ENCODE measurements at places on chromosomes 5 and 9.

DNA sequence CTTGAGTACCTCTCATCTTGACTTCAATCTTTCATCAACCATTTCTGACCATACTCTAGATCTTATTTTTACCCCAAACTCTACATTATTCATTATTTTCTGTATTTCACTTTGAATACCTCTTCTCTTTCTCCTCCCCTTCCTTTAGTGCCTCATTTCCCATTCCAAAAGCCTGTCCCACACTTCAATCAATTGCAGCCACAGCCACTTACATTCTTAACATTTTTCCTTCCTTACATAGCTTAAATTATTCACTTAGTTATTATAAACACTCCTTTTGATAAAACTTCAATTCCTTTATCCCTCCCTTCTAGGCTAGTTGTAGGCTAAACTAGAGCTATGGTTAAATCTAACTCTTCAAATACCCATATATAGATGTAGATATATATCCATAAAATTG lies 344.0 kb downstream of the PRR16 start:
- DNase-seq, result no peak

DNA sequence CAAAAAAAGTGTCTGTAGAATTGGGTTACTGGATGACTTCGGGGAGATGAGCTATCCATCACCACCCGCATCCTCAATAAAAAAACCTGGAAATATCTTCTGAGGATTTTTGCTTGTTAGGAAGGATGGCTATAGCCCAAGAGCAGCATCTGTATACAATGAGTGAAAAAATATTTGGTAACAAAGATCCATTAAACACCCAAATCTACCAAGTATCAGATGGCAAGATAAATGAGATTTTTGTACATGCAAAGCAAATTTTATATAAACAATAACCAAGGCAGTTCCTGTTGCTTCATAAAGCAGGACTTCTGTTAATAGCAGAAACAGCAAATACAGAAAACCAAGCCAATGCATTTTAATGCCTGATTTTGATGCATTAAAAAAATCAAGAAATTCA lies 166.6 kb downstream of the SLC28A3 start:
- no peak for DNase-seq

DNA sequence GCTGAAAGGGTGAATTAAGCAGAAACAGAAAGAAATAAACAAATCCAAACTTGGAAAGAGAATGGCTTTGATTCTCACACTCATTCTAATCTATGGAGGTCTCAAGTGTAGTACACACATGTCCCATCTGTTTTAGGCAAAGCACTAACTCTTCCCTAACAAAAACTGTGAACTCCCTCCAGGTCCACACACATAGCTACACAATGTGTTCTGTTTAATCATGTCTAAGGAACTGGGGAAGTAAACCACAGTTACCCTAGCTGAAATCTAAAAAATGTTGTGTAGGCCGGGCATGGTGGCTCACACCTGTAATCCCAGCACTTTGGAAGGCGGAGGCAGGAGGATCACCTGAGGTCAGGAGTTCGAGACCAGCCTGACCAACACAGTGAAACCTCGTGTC lies 118.7 kb upstream of the FST start:
- no peak for DNase-seq

GRCh38 chr5:132787076-132787475 lies 10.0 kb upstream of the SEPTIN8 start:
- no peak for DNase-seq

- no peak for DNase-seq
Measured at GRCh38 chr5:76041863-76042262, 41.3 kb upstream of the SV2C start.

- no peak for DNase-seq
Measured at GRCh38 chr5:171999877-172000276, 6.6 kb downstream of the FBXW11 start.

GRCh38 chr9:98010445-98010844 lies 27.3 kb downstream of the ANP32B start:
- DNase-seq, result no peak

GRCh38 chr9:133770076-133770777 lies 32.1 kb upstream of the SARDH start:
- no peak for DNase-seq

DNA sequence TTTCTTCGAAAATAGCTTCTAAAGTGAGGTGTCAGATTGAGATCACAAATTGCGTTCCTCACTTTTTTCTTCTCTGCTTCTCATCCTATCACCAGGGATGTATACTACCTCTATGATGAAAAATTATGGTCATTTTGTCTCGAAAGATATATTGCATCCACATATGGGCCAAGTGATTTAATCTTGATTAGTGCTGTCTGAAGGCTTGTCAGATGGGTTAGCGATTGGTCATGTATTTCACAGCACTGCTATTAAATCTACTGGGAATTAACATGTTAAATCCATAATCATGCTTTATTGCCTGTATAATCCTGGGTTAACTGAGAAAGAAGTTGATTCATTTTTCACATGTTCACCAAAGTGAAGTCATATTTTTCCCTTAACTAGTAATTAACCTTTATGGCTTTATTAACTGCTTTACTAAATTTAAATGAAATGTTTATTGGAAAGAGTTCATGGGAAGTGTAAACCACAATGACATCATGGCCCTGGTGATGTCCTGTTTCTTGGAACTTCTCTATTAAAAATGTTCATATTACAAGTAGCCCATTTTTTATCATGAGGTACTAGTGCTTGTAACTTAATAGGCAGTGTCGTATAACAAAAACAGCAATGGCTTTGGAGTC lies 193.3 kb downstream of the SMC2 start:
- DNase-seq, result no peak

DNA sequence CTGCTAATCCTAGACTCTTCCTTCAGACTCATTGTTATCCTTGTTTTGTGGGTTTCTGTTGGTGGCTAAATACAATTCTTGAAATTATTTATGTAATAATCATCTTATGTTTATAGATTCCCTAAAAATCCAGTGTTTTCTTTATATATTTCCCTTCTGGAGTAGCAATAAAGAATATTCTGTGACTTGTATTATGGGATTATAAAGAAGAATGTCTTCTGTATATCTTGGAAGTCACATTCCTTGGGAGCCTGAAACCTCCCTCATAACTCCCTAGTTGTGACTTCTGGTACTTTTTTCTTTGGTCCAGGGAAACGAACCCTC lies 356.1 kb downstream of the TMEM167A start:
- DNase-seq, result no peak

DNA sequence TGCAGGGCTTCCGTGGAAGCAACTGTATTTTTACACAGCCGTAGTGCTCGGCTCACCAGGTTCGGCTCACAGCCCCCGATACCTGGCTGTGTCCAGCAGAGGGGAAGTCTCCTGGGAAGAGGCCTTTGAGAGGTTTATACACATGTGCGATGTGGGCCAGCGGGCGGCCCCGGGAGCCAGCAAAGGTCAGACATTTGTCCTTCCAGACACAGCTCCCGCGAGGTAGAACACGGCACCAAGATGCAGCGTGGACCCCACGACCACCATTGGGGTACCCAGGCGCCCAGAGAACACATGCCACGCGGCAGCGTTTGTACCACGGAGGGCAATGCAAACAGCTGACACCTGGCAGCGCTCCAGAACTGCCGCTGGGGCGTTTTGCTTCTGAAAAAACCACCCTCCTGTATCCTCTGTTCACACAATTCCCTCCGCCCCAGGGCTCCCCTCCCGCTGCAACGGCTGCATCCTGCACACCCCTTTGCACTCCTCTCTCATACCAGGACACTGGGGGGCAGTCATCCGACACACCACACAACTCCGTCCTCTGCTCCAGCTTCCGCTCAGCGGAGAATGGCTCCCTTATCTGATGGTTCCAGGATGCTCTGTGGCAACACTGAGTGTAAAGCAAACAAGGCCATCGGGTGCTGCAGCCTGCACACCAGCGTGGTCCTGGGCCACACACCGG lies 235.3 kb downstream of the SYK start:
- DNase-seq, result peak; percentile 18

- no peak for DNase-seq
Measured at GRCh38 chr5:115542086-115542485, 2.5 kb downstream of the FEM1C start.

GRCh38 chr9:77968506-77968905 lies 63.1 kb downstream of the GNAQ start:
- no peak for DNase-seq

DNA sequence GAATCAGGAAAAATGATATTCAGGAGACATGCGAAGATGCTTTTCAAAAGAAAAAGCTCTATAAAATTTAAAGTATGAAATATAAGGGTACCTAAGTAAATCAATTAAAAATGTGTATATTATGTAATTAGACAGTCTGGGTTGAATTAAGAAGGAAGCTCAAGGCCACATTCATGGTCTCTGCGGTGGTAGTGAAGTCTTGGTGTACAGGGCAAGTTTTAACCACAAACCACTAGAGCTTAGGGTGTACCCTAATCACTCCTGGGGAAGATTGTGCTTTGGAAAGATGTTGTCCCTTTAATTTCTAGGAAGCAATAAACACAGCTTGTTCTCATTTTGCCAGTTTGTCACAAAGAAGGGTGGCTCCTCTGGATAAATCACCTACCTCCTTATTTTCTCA lies 287.2 kb upstream of the ZNF608 start:
- no peak for DNase-seq

DNA sequence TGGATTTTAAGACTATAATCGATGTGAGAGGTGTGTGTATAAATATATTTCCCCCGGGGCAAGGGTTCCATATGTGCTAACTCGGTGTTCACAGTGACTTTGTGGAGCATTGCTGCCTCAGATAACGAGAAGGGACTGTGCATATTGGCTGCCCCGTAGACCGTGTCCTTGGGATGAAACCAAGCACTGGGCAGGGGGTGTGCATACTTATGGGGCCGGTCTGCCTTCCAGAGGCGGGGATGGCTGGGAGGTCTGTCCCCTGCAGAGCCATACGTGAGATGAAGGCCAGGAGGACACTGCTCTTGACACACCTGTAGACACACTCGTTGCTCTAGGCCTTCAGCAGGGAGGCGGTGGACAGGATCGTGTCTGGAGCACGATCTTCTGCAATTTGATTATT lies 56.0 kb upstream of the ZNF354A start:
- no peak for DNase-seq

DNA sequence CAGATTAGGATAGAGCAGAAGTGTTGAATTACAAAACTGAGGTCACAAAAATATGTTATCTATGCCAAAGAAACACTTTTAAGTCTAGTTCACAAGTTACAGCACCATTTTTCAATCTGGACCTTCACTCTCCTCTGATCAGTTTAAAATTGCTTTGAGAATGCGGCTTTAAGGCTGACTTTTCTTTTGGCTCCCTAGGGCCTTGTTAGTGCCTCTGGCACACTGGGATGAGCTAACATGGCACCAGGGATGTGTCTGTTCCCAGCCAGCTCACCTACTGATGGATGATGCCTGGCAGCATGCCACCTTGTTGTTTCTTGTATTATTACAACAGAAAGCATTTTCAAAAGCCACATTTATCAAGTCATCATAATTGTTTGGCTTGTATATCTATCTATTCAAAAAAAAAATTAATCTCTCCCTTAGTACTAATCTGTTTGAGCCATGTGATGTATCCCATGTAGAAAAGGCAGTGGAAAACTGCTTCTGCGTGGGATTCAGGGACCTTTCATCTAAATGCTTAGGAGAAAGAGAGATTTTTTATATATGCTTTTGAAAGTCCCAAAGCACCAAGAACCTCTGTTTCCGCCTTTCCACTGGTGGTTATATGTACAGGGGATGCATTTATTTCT lies 46.6 kb downstream of the ADAMTSL1 start:
- no peak for DNase-seq

DNA sequence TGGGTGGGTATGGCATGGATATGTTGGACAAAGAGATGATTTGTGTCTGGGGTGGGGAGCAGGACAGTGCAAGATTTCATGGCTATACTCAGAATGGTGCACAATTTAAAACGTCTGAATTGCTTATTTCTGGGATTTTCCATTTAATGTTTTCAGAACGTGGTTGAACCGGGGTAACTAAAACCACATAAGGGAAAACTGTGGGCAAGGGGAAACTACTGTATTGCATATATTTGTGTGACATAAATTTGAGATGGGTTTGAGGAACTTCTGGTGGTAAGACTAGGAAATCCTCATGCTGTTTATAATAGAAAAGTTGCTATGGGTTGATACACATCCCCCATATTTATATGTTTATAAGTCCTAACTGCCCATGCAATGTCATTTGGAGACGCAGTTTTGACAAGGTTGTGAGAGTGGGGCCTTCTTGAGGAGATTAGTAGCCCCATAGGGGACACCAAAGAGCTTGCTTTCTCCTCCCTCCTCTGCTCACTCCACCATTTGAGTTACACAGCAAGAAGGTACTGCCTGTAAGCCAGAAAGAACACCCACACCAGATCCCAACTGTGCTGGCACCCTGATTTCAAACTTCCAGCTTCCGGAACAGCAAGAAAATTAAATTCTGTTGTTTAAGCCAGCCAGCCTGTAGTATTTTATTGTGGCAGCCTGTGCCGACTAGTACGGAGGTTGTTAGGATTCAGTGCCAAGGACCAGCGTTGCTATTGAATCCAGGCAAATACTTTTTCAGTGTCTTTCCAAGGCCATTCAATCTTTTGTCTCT lies 2118.9 kb downstream of the MAT2B start:
- DNase-seq, result no peak

DNA sequence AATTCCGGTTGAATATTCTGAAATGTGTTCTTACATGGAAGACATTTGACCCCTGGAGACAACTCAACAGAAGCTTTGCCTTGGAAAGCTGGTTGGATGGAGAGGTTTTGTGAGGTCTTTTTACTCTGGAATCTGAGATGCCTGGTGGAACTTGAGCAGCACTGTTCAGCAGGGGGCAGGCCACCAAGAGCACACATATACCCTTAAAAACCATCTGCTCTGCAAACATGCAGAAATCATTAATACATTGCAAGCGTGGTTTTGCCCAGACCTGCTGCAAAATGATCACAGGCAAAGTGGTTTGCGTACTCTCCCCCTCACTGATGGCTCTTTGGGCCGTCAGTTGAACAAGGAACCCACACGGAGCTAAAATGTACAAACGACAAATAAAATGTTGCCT lies 32.8 kb upstream of the DAP start:
- DNase-seq, result no peak

DNA sequence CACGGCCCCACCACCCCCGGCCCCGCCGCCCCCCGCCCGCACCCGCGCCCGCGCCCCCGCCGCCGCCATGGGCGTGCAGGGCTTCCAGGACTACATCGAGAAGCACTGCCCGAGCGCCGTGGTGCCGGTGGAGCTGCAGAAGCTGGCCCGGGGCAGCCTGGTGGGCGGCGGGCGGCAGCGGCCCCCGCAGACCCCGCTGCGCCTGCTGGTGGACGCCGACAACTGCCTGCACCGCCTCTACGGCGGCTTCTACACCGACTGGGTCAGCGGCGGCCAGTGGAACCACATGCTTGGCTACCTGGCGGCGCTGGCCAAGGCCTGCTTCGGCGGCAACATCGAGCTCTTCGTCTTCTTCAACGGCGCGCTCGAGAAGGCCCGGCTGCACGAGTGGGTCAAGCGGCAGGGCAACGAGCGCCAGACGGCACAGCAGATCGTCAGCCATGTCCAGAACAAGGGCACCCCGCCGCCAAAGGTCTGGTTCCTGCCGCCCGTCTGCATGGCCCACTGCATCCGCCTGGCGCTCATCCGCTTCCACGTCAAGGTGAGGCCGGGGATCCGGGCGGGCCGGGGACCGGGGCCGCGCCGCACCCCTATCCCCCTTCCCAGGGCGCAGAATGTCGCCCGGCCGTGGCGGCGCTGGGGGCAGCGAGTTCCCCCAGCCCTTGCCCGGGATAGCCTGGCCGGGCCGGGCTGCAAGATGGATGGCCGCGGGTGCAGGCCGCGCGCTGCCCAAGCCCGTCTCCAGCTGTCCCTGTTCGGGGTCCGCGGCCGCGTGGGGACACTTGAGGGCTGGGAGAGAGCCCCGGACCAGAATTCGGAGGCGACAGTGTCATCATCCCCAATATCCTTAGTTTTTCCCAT lies 594 bp downstream of the FAM120A start:
- peak; percentile 9 for DNase-seq

- DNase-seq, result no peak
Measured at GRCh38 chr5:94103514-94104245, 362.3 kb upstream of the POU5F2 start.

Data from KG1 (cell line).